ENCODE measurements at places on chromosomes 3 and 15. TPM values are rescaled to one million over a fixed set of nuclear protein-coding genes. Genes with fewer than 3 reads are reported as not detected.

DNA sequence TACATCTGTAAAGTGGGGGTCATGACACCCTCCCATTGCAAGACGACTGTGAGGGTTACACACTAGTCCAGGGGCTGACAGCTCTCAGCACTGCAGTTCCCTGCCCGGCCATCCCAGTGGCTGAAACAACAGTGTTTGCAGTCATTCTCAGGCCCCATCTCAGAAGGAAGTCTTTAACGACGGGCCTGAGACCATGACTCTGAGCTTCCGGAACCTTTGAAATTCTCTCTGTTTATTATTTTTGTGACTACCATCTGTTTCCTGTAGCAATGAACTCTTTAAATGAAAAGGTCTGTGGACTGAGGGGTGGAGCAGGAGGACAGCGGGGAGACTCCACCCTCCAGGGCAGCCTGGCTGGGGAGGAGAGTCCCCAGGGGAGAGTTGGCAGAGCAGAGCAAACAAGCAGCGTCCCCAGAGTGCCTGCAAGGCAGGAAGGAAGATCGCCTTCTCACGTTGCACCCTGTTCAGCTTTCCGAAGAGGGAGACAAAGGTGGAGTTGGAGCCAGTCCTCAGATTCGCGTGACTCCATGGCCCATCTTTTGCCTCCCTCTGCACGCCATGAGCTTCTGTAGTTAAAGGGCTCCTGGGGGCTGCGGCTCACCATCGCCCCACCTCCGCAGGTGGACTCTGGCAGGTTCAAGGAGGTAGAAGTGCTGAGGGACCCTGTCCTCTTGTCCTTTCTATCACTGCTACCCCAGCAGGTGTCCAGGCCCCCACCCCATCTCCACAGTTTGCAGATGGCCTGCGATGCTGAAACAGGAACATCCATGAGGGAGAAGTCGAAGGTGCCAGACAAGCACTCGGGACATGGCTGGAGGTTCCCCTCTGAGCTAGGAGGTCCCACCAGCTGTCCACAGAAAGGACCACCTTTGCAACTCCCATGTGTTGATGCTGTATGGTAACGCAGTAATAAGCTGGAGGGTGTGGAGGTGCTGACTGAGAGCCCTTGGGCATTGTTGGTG, 525.8 kb upstream of the PROK2 start:
- DNase-seq = no peak

DNA sequence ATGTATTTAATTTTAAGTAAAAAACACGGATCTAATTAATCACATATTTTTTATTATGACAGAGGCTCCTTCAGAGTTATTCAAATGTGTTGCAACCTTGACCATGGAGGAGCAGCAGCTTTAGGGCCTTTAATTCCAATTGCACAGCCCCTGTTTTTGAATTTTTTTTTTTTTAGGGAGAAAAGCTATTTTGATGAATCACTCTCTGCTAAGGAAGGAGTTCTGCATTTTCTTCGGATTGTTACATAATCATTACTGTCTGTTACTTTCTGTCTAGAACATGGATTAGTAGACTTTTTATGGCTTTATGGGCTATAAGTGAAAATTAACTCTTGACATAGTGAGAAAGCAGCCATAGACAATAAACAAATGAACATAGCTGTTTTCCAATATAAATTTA, 90.8 kb downstream of the MCTP2 start:
- no peak for DNase-seq

DNA sequence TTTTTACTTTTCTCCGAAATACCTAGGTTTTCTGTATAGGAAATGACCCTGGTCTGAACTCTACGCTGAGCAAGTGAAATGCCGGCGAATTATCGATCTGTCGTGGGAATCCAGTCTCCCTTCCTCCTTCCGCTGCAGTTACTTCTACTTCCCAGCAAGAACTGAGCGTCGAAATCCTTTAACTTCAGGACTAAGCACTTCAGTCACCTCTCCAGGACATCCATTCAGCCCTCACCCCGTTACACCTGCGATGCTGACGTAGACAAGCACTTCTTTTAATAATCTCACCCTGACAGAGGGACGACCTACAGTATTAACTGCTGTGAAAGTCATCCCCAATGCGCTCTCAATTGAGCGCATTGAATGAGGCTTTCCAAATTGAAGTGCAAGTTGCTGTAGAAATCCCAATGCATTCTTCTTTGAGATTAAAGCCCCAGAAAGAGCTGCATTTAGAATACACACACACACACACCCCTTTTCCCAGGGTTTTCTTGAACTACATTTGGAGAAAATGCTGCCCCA, 1.3 kb downstream of the TOP2B start:
- no peak for DNase-seq

DNA sequence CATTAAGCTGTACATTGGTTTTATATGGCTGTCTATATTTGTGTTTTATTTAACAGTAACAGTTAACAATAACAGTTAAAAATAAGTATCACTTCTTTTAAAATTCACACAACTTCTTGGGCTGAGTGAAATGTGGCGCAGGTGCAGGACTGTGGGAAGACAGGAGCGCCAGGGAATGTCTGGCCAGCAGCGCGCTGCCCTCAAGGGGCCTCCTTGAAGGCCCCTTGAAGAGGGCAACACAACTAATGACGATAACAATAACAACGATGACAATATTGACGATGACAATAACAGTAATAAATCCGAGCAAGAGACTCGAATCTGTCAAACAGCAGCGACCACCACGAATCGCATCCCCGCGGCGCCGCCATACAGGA, 411 bp upstream of the PPP2R3A start:
- no peak for DNase-seq

- DNase-seq = no peak
These were observed 335.9 kb downstream of the THSD4 start for GRCh38 chr15:71451130-71451529.

DNA sequence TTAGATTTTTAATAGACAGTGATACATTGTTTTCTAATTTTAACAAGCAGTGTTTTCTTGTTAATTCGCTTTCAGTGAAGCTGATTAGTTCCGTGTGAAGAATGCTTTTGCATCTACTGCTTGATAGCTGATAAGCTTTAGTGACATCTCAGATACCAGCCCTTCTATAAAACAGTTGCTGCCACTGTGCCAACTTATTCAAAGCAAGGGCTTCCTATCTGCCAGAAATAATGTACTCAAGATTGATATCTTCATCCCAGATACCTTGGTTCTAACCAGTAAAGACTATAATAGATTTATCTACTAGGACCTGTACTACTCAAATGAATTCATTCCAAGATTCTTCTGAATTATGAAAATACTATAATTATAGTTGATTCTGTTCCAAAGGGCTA, 30.4 kb downstream of the RARB start:
- DNase-seq = no peak

Gene WDR72
- not detected for total RNA-seq

Gene FBXO40
- total RNA-seq = 182 TPM

Gene MEX3B
- 4.0 TPM for total RNA-seq

Gene SPINT1
- 2.0 TPM for total RNA-seq

Gene SLITRK3
- not detected for total RNA-seq

All from Right ventricle myocardium inferior (tissue), 1 donor.